ENCODE measurements at places on chromosomes 7 and 10.

DNA sequence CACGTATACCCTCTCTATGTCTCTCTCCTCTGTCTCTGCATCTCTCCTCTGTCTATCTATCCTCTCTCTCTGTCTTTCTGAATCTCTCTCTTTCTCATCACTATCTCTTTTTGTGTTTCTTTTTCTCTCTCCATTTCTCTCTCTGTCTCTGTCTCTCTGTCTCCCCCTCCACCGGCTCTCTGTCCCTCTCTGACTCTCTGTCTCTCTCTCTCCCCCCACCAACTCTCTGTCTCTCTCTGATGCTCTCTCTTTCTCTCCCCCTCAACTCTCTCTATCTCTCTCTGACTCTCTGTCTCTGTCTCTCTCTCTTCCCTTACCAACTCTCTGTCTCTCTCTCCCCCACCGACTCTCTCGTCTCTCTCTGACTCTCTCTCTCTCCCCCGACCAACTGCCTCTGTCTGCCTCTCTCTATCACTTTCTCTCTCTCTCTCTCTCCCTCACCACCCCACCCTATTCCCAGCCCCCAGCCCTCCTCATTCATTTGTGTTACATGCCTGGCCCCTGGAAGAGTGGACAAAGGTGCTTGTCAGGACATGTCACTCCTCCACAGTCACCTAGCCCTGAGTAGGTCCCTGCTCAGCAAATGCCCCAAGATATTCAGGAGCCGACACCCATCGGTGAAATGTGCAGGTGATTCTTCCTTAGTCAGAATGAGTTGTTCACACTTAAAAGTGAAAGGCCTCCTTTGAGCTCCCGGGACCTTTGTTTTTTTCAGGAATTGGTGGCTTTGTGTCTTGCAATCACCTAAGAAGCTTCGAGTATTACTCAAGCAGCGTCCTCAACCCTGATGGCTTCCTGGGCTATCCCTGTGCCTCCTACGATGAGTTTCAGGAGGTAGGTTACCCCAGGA, 13.6 kb downstream of the PNLIPRP2 start:
- DNase-seq: no peak

DNA sequence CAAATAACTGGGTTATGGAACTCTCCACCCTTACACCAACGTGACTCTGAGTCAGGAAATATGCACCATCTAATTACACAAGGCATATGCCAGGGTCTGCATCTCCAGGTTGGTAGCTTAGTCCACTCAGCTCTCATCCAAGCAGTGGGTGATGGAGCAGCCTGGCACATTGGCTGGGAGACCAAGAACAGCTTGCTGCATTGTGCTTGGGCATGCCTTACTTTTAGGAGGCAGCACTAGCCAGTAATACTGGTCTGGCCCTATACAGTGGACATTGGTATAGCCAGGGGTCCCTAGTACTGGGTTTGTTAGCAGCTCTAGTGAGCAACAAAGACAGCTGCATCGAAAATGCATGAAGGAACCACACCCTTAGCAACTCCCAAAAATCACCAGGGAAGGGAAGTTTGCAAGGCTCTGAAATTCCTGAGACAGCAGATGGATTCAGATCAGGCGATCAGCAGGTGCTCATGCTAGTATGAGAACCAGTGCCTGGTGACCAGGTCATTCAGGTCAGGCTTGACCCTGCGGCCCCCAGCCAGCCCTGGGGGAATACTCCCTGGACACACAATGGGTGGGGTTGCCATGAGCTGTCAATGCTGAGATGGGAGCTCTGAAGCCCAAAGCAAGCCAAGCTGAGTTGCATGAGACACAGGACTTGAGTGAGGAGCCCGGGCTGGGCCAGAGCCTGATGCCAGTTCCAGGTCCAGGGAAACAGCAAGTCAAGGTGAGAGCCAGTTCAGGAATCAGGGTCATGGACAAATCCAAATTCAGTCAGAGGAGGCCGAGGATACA, 217.9 kb upstream of the ZMIZ1 start:
- no peak for DNase-seq

DNA sequence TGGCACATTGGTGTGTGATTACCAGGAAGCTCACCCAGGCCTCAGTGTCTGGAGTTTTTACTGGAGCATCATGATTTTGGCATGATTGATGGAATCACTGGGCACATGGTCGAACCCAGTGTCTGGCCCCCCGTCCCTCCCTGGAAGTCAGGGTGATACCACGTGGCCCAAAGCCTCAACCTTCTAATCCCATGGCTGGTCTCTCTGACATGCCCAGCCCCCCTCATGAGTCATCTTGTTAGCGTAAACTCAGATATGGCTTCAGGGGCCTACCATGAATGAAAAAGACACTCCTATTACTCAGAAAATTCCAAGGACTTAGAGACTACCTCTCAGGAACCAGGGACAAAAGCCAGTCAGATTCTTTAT, 109.3 kb downstream of the GRK5 start:
- DNase-seq: no peak

- peak; percentile 12 for DNase-seq
Observed at GRCh38 chr10:78451592-78451991, 417.9 kb downstream of the RPS24 start.

- DNase-seq: no peak
Observed at GRCh38 chr7:888081-889024, 12.0 kb downstream of the GET4 start.

DNA sequence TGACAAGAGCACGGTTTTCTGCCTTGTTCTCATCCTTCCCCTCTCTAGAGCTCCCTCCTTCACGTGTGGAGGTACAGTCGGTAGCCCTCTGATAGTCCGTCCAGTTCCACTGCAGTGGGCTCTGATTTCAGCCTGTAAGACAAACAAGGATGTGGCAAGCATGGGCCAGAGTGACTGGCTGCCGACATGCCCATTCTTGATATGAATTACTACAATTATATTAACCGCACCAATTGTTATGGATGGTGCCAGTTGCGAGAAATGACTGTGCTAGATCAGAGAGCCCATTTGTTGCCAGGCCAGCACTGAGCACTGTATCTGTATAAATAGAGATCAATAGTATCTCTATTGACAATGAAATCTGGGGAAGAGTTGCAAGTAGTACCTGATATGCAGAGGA, 146.6 kb downstream of the CHN2 start:
- peak; percentile 25 for DNase-seq

DNA sequence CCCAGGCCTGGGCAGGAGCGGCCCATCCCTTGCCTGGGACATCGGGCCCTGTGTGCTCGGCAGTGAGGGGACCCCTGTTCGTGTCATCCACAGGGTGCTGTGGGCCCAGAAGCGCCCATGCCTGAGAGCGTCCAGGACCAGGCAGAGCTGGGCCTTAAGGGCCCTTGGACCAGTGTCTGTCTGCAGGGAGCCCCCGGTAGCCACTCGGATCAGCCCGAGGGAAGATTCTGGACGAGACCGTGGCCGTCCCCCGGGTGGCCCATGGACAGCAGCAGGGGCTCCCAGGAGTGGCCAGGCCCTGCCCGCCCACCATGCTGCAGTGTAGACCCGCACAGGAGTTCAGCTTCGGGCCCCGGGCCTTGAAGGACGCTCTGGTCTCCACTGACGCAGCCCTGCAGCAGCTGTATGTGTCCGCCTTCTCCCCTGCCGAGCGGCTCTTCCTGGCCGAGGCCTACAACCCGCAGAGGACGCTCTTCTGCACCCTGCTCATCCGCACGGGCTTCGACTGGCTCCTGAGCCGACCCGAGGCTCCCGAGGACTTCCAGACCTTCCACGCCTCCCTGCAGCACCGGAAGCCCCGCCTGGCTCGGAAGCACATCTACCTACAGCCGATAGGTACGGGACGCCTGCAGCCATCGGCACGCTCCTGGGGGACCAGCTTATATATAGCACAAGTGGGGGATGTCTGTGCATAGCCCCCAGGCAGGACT, 12.3 kb downstream of the AMZ1 start:
- no peak for DNase-seq

DNA sequence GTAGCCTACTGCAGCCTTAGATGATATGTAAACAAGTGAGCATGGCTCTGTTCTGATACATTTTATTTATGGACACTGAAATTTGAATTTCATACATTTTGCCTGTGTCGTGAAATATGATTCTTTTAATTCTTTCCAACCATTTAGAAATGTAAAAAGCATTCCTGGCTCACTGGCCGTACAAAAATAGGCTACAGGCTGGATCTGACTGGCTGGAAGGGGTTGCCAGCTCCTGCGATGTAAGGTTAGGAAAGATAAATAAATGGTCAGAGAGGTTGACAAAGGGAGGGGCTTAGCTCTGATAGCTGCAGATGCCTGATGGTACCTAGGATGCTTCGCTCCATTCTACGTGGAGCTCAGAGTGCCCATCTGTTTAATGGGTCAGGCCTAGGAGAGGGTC, 3.4 kb downstream of the ADCYAP1R1 start:
- no peak for DNase-seq

GRCh38 chr7:152142976-152143595, 117.6 kb downstream of the GALNT11 start:
- DNase-seq: no peak

DNA sequence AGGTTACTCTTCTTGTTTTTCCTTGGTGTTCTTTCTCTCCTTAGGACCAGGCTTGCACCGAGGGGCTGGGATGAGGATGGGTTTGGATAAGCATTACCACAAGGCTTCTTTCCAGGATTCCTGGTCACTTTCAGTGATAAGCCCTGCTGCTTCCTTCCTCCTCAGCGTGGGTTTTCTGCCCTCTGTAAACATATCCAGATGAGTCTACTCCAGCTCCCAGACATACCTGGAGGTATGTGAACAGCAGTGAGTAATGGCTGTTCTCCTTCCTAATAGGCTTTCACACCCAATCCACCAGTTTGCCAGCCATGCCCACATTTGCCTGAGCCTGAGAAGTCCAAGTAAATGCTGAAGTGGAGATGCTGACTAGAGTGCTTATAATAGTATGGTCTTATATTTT, 229.8 kb upstream of the YAE1 start:
- DNase-seq: no peak

DNA sequence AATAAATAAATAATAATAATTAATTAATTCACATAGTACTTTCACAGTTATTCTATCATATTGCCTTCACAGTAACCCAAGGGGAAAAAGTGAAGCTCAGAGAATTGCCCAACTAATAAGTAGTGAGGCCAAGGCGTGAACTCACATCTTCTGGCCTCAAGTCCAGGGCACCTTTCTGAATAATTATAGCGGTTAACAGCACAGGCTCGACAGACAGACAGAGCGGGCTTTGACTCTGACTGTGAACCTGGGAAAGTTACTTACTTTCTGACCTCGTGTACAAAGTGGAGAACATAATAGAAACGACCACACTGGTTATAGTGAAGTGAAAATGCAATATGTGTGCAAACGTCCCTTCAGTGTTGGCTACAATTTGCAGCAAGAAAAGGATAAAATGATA, 5.7 kb upstream of the SMKR1 start:
- no peak for DNase-seq

GRCh38 chr7:73715648-73716317, 3.7 kb downstream of the STX1A start:
- DNase-seq: peak; percentile 41

DNA sequence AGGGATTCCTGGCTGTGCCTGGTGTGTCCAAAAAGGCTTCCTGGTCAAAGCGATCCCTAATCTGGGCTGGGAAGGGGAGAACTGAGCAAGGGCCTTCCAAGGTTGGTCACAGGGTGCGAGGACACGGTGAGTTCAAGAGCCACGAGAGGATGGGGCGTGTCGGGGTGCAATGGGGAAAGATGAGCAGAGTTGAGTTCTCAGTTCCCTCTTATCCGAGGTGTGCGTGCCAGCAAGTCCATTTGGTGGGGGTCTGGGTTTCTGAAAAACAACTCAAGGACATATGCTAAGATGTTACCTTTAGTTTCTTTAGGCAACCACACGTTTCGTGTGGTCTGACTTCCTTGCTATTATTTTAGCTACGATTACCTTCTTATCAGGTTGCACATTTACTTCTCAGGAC, 1.3 kb downstream of the ZNF775 start:
- DNase-seq: no peak

GRCh38 chr7:109864230-109864629, 1226.7 kb upstream of the LRRN3 start:
- no peak for DNase-seq

DNA sequence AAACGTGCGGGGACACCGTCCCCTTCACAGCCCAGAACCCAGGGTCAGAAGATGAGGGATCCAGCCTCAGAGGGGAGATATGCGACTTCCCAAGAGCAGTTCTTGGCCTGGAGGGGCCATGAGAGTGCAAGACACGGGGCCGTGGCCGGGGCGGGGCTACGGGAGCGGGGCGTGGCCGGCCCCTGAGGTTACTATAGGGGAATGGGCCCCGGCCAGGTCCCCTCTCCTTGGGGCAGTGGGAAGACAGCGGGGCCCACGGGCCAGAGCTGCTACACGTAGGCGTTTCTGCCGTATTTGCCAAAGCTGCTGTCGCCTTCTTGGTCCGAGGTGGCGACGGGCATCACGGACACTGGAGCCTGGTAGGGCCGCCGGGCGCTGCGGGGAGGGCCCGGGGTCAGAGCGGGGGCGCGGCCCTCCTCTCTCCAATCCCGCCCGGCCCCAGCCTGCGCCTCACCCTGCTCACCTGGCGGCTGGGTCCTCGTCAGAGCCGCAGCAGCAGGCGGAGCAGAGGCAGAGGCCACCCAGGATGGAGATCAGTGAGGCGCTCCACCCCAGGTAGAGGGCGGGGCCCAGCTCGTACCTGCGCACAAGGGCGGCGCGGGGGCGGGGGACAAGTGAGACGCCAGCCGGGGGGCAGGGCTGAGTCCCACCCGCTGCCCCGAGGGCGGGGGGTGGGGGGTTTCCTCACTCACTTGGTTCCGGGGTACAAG, 5.3 kb downstream of the CLDN15 start:
- DNase-seq: no peak

DNA sequence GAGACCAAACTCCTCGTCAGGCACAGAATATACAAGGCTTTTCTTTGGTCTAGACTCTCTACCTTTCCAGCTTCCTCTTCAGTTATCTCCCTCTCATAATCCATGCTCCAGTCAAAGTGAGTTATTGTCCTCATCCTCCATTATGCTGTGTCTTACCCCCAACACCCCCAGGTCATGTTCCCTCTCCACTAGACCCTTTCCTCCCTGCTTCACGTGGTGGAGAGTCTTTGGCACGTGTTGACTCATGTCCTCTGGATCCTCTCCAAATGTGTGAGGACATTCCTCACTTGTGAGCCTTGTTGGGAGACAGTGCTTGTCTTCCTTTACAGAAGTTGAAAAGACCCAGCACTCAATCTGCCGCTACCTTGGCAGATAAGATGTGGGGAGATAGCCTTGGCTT, 36.0 kb upstream of the DLD start:
- DNase-seq: no peak

DNA sequence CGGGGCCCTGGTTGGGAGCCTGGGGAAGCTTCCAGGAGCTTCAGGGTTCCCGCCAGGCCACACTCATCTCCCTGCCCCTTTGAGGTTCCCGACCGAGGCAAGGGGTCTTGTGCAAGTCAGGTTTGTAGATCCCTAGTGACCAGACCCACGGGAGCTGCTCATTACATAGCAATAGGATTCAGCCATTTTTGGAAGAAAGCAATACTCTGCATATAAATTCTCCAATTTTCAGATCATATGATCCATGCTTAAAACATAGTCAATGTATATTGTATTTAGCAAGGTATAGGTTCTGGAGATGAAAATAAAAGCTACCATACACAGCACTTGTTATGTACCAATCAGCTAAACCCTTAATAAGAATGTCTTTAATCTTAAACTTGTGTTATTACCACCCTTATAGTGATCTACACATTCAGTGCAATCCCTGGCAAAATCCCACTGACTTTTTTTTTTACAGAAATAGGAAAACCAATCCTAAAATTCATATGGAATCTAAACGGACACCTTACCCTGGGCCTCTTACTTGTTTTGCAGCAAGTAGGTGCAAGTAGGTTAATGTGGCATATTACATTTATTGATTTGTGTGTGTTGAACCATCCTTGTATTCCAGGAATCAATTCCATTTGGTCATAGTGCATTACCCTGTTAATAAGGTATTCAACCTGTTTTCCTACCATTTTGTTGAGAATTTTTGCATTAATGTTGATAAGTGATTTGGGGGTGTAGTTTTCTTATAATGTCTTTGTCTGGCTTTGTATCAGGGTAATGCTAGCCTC, 13.8 kb upstream of the FKBP9 start:
- no peak for DNase-seq

Data from NCI-H1436 treated with DMSO at 0.1 percent for 48 hours (cell line).